ENCODE measurements at places on chromosomes 5 and 9. TPM values are rescaled to one million over a fixed set of nuclear protein-coding genes. Genes with fewer than 3 reads are reported as not detected.

NSUN2 gene
- total RNA-seq = 48.3 TPM

ACER2 gene
- total RNA-seq = 1.4 TPM

NUTM2G gene
- not detected for total RNA-seq

ADAMTSL2 gene
- total RNA-seq = 1.3 TPM

LHX6 gene
- total RNA-seq = not detected

ADAMTS12 gene
- 0.06 TPM for total RNA-seq

TIMD4 gene
- total RNA-seq = 1.6 TPM

NR6A1 gene
- not detected for total RNA-seq

TMC1 gene
- not detected for total RNA-seq

LRRC26 gene
- total RNA-seq = not detected

KLF4 gene
- total RNA-seq = 13.2 TPM

IFNA13 gene
- not detected for total RNA-seq

GAS1 gene
- total RNA-seq = 0.69 TPM

ZDHHC11B gene
- total RNA-seq = 15.1 TPM

FGF18 gene
- 0.31 TPM for total RNA-seq

C9orf50 gene
- not detected for total RNA-seq

ENHO gene
- 0.45 TPM for total RNA-seq

AGXT2 gene
- total RNA-seq = not detected

COL5A1 gene
- 0.50 TPM for total RNA-seq

MSH3 gene
- 11.3 TPM for total RNA-seq

FIBCD1 gene
- total RNA-seq = not detected

PCDHGC4 gene
- not detected for total RNA-seq

PCDHGB5 gene
- 0.14 TPM for total RNA-seq

TPRN gene
- total RNA-seq = 6.1 TPM

TAF11L10 gene
- not detected for total RNA-seq

LMX1B gene
- not detected for total RNA-seq

CD274 gene
- 5.3 TPM for total RNA-seq

TERT gene
- 0.84 TPM for total RNA-seq

ZNF354B gene
- 6.2 TPM for total RNA-seq

SLC25A46 gene
- total RNA-seq = 14.0 TPM

NR4A3 gene
- total RNA-seq = 42.4 TPM

CDH18 gene
- total RNA-seq = not detected

PCDHGA5 gene
- not detected for total RNA-seq

KIF24 gene
- total RNA-seq = 0.14 TPM

Measured in CD4-positive, alpha-beta T cell (primary cell).